ENCODE measurements at places on chromosomes 4 and X.
A peak's percentile ranks its signal among the peaks of the same experiment; 100 is the strongest.

DNA sequence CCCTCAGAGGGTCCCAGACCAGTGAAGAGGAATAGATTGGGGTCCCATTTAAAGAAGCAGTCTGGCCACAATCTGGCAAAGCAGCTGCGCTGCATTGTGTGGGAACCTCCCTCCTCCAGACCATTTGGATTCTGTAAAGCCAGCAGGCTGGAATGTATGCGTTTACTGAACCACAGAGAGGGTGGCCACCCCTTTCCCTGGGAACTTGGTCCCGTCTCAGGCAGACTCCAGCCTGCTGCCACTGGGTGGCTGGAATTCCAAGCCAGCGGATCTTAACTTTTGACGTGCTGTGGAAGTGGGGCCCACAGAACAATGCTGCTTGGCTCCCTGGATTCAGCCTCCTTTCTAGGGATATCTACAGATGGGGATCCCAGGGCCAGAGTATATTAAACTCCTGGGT, 307.2 kb downstream of the DACH2 start:
- DNase-seq = no peak

GRCh38 chrX:124194199-124194598, 138.3 kb upstream of the TEX13D start:
- DNase-seq = no peak

GRCh38 chr4:41070516-41071281, 143.6 kb downstream of the APBB2 start:
- no peak for DNase-seq

DNA sequence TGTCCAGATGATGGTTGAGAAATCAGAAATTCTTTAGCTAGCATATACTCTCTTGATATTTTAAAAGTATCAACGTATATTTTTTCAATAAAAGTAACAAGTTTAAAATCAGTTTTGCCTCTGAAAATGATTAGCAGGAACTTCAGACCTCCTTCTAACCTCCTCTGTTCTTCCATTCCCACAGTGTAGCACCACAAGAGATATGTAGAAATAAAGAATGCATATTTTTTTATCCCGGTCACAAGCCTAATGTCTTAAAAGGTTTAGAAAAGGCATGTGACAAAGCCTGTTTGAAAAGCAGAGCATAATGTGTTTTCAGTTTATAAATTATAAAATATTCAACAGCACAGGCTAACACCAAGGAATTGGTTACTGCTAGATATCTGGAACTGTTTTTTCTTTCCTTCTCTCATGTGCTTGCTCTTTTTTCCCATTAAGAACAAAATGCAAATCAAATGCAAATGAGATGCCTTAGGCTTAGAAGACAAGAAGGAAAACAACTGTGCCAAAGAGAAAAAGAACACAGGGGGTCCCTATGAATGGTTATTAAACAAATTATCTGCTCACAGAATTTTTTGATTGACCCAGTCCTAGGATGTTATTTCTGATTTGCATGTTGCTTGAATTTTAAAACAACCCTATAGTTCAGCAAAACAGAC, 351.7 kb upstream of the FAM241A start:
- no peak for DNase-seq

GRCh38 chrX:108313669-108314068, 124.6 kb downstream of the COL4A6 start:
- no peak for DNase-seq

- peak; percentile 98 for DNase-seq
Observed at GRCh38 chrX:2677764-2678163, 13.3 kb upstream of the CD99 start.

DNA sequence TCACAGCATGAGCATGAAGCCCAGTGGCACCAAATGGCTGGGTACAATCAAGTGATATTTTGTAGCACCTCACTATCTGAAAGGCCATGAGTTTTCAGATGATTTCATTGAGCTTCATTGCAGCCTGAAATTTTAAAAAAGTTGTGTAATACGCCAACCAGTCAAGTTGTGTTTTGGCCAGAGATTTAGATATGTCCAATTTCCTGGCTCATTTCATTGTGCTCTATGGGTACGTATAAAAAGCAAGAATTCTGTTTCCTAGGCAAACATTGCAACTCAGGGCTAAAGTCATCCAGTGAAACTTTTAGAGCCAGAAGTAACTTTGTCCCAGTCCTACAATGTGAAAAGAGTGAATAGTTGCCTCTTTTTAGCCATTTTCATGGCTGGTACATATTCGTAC, 212.5 kb downstream of the GC start:
- DNase-seq = no peak

GRCh38 chr4:8085491-8086117, 73.0 kb downstream of the ABLIM2 start:
- no peak for DNase-seq

DNA sequence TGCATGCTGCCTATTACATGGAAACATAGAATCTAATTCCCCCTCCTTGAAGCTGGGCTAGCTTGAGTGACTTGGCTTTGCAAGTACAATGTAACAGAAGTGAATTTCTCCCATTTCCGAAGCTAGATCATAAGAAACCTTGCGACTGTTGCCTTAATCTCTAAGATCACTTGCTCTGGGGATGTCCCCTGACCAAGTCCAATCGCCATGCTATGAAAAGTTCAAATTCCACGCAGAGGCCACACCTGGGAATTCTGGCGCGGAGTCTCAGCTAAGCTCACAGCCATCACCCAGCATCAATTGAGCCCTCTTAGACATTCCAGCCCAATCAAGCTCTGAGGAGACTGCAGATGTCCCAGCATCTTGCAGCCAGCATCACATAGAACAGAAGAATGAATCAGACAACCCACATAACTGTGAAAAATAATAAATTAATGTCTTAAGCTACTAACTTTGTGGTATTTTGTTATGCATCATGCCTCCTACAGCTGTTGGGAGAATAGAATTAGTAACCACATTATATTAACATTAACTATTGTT, 27.0 kb downstream of the GPM6A start:
- no peak for DNase-seq

- DNase-seq = no peak
Observed at GRCh38 chr4:77093401-77093800, 17.6 kb upstream of the CCNI start.

- no peak for DNase-seq
Observed at GRCh38 chr4:141643557-141643956, 7.2 kb downstream of the IL15 start.

GRCh38 chrX:47185241-47185640, 8.4 kb upstream of the UBA1 start:
- DNase-seq = no peak

DNA sequence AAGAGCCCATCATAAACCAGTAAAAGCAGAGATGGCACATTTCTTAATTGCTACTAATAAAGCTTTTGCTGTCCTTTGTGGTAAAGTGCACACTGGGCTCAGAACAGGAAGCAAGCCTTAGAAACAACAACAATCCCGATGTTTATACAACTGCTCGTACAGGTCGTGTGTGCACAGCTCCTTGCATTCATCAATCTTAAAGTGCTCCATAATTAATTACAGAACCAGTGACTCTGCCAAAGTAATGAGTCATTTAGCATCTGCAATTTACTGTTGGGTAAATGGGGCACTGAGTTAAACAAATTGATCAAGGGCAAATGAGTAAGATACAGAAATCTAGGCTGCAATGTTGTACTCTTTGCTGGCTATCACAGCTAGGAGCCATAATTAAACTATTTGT, 61.3 kb upstream of the TXK start:
- DNase-seq = peak; percentile 34

DNA sequence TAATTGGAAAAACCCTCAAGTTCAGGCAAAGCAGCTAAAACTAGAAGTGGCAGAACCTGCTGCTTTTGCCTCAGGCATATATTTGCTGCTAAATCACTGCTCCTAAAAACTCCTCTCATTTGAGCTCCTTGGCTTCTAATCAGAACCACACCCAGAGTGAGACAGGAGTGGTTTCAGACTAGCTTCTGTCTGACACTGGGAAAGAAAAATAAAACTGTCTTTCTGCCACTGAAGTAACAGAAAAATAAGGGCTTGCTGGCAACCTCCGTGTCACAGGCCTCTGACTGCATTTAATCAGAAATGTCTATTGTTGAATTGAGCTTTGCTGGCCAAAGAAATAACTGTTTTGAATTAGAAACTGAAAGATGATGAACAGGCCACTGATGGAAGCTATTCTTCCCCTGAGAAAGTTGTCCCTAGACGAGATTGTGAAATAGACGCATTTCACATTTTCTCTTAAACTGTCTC, 52.1 kb upstream of the RAP2C start:
- DNase-seq = no peak

GRCh38 chrX:18674788-18675735, 3.2 kb upstream of the RS1 start:
- peak; percentile 39 for DNase-seq

Data from astrocyte of the cerebellum (primary cell).